ENCODE measurements at places on chromosomes 2 and 18.

DNA sequence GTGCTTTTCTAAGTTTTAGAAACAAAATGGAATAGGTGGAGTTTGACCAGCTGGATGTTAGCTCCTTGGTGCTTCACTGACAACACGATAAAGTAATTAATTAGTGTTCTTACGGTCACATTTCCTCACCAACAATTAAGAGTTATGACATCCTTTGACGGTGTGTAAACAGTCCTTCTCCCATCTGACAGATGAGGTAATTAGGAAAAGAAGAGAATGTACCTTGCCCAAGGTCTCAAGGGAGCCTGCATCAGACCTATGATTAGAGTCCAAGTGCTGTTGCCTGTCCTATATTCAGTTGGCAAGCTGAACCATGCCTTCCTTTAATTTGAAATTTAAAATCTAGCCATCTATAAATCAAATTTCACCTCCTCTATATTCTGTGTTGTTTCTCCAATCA is 48.3 kb upstream of the STK17B start:
- DNase-seq = no peak

GRCh38 chr2:163665051-163665450 is 70.8 kb downstream of the FIGN start:
- DNase-seq = no peak

DNA sequence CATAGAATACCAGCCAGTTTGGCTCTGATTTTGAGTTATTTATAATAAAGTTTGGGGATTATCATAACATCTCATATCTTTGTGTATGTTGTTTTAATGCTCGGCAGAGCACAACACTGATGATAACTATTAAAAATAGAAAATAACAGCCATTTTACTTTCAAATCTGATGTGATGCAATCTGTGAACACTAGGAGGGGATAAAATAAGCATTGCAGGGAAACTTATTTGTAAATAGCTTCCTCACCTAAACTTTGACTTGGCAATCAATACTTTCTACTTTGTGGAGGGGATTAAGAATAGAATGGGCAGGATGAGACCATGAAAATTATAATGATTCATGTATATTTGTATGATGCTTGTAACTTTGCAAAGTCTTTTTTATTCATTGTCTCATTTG is 54.4 kb downstream of the USP14 start:
- no peak for DNase-seq

DNA sequence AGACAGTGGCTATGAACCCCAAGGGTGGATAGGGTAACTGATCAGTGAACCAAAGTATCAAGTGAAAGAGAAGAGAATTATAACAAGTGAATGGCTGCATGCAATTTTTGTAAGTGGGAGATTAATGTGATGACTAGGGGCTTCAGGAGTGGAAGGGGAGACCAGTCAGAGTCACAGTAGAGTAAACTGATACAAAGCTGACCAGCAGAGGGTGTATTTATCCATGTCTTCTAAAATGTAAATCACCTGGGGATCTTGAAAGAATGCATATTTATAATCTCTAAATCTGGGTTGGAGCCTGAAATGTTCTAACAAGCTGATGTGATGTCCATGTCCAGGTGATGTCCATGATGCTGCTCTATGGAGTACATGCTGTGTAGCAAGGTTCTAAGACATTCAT is 1351.3 kb upstream of the CHAC2 start:
- no peak for DNase-seq

DNA sequence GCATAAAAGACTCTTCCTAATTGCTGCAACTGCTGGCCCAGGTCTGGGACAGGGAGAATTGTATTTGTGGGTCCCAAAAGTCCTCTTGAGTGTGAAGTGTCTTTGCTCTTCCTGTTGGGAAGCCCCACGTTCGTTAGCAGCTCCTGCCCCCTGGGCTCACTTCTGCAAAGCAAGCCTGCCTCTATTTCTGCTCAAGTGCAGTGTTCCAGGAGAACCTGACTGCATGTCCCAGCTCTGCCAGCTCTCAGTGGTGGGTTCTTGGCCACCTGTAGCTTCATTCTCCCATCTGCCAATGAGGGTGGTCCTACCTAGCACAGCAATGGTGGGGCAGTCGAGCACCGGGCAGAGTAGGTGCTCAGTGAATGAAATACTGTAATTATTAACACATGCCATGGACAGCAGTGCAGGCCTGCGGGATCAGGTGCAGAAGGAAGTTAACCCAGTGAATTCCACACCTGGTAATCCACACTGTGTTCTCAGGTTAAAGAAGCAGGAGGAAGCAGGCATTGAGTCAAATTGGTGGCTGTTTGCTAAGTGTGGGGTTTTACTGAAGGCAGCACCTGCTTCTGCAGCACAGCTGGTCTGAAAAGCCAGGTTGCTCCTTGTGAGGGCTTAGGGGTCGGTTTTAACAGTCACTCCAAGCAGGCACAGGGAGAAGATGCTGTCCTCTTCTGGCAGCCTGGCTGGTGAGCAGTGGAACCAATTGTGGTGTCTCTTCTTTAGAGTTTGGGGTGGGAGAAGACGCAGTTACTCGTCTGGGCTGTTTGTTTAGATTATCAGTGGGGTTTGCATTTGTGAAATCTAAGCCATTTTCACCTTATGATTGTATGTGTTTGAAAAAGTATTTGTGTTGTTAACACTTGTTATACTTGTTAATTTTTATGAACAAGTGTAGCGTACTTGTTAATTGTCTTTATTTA is 54.3 kb downstream of the DGKD start:
- DNase-seq = no peak

DNA sequence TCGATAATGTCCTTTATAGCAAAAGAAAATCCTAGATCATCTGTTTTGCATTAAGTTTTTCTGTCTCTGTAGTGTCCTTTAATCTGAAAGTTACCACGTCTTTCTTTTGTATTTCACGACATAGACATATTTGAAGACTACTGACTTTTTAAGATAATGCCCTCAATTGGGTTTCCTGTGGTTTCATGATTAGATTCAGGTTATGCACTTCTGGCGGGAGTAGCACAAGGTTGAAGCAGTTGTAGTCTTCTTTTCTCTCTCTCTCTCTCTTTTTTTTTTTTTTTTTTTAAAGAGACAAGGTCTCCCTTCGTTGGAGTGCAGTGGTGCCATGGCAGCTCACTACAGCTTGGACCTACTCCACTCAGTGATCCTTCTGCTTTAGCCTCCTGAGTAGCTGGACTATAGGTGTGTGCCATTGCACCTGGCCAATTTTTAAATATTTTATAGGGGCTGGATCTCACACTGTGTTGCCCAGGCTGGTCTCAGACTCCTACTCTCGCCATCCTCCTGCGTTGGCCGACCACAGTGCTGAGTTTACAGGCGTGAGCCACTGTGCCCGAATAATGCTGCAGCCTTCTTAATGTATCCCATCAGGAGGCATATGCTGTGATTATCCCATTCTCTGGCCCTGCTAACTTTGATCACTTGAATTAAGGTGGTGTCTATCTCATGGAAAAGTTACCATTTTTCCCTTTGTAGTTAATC is 3.9 kb downstream of the INPP4A start:
- DNase-seq = no peak

DNA sequence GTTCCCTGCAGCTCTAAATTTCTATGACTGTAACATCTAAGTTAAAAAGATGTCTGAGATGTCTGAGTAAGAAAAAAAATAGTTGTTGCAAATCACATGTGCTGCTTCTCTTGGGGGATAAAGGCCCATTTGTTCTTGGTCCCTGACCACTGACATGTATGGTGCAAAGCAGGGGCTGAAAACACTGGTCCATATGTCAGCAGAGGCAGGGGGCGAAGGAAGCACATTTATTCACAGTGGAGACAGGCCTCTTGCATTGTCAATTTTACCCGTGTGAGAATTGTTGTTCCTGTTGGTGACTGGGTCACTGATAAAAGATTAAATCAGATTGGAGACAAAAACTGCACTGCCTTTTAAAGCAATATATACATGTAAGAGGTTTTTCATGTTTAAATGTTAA is 38.8 kb downstream of the PRKCE start:
- DNase-seq = no peak

DNA sequence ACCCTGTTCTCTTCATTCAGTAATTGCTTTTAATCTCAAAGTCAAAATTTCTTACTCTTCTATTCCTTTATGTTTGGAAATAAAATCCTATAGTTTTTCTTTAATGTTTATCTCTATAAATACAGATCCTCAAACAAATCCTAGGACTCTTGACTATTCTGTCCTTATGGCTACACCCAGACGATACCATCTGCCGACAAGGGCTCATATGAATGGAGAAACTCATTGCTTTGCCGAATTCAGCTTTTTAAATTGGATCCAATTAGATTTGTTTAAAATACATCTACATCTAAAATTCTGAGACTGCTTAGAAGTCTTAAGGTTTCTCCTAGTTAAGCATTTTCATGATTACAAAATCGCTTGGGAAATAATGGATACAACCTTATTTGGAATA is 9.0 kb downstream of the ALKAL2 start:
- no peak for DNase-seq

DNA sequence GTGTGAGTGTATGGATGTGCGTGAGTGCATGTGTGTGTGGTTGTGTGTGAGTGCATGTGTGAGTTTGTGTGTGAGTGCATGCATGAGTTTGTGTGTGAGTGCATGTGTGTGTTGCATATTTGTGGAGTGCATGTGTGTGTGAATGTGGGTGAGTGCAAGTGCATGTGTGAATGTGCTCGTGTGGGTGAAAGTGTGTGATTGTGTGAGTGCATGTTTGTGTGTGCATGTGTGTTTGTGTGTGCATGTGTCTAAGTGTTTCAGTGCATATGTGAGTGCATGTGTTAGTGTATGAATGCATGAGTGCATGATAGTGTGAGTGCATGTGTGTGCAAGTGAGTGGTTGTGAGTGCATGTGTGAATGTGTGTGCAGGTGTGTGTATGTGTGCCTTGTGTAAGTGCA is 343.4 kb upstream of the SALL3 start:
- DNase-seq = no peak
